Natural killer cell treated with Interleukin-12 subunit alpha and Interleukin-12 subunit beta and Interleukin-15 and Interleukin-18, amount 100 ng/mL, for 72 hours (primary cell): ENCODE measurements at places on chromosomes 2 and 18. TPM values are rescaled to one million over a fixed set of nuclear protein-coding genes. Genes with fewer than 3 reads are reported as not detected.

AKAIN1 gene
- not detected for total RNA-seq

GALR1 gene
- total RNA-seq: not detected

NABP1 gene
- total RNA-seq: 125 TPM

SERPINB12 gene
- total RNA-seq: not detected

GRCh38 chr2:36059691-36060090 lies 295.9 kb upstream of the CRIM1 start:
- no peak for DNase-seq

DNA sequence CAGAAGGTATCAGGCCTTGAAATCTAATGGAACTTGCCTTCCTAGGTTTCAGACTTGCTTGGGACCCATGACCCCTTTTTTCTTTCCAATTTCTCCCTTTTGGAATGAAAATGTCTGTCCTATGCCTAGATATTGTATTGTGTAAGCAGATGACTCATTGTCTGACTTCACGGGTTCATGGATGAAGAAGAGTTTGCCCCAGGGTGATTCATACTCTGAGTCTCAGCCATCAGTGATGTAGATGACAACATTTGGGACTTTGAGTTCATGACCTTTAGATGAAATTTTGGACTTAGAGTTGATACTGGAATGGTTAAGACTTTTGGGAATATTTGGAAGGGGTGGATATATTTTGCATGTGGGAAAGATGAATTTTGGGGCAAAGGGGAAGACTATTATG lies 11.2 kb upstream of the SCYGR5 start:
- DNase-seq: no peak

DNA sequence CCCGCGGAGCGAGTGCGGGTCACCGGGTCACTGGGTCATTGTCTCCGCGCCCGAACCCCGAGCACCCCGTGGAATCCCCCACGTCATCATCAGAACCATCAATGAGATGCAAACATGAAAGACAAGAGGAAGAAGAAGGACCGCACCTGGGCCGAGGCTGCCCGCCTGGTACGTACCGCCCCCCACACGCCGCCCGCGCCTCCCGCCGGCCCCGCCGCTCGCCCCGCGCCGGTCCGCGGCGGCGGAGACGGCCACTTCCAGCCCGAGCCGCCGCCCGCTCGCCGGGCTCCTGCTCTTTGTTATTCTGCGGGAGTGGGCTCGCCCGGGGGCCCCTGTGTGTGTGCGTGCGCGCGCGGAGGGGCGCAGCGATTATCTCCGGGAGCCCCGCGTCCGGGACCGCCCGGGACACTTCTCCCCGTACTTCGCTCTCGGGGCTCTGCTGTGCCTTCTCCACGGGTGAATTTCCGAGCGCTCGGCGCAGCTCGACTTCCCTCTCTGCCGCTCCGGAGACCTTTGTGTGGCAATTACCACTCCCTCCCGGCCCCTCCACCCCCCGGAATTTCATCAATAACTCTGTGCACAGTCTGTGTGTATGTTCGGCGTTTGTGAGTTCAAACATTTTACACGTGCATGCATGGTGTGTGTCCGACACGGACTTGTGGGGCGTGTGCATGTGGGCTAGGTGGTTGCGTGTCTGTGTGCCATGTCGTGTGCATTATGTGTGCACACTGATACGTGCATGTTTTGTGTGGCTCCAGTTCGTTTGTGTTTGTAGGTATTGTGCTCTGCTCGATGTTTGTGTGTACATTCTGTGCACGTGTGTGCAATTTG lies 714 bp downstream of the ASXL3 start:
- DNase-seq: no peak

DNA sequence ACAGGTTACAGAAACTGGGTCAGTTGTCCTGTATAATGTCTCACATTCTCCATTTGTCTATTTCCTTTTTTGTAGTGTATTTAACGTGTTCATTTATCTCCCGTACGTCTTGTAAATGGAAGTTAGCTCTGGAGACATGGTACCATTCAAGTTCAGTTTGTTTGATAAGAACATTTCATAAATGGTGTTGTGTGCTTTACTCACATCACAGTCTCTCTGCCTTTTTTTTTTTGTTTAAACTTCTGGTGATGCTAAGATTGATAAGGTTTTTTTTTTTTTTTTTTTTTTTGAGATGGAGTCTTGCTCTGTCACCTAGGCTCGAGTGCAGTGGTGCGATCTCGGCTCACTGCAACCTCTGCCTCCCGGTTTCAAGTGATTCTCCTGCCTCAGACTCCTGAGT lies 41.7 kb downstream of the UBR3 start:
- no peak for DNase-seq

DNA sequence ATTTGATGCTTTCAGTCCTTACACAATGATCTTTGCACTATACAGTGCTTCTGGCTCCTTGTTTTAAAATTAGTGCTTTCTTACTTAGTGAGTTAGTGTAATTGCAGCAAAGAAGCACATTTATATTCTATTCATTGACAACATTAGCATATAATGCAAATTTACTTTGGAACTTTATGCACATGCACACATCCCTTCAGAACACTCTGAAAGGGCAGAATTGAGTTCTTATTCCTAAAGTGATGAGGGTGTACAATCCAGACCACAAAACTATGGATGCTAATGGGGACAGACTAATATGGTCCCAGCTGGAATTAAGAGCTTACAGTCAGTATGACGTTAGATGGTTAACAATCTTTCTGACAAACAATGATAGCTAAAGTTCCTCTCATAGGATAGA lies 127.1 kb downstream of the RBMS1 start:
- DNase-seq: no peak

GRCh38 chr2:178615969-178616368 lies 135.7 kb downstream of the PLEKHA3 start:
- DNase-seq: no peak

DNA sequence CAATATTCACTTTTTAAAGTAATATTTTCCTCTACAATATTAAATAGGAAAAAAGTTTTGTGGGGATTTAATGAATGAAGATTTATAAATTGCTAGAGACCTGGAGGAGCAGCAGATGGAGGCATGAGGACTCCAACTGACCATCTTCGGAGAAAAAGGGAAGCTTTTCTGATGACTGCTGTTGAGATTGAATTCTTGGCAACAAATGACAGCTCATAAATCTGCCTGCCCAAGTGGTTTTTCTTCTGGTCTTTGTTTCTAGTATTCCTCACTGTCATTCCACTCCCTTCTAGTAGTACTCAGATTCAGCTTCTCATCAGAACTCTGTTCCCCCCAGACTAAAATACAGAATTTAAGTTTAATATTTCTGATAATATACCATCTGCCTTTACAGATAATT lies 157.0 kb downstream of the EML6 start:
- no peak for DNase-seq

DNA sequence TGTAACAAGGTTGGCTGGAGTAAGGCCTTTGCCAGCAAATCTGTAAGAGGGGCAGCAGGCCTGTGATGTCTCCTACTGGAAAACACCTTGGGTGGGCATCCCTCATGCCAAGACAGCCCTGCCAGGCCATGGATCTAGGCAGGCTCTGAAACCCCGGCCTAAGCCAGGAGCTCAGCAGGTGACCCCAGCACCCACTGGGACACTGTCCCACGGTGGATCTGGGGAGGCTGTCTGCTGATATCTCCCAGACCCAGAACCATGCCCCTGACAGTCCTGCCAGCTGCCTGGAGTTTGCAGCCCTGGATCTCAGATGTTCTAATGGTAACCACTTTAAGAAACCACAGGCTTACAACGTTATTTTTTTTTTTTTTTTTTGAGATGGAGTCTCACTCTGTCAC lies 117.7 kb downstream of the ZNF516 start:
- DNase-seq: no peak

GRCh38 chr2:81545626-81546025 lies 1241.1 kb upstream of the LRRTM1 start:
- DNase-seq: no peak

- no peak for DNase-seq
These were observed 65.7 kb downstream of the KLHL14 start for GRCh38 chr18:32707147-32707546.

GRCh38 chr2:120396861-120397811 lies 51.2 kb downstream of the INHBB start:
- DNase-seq: no peak

DNA sequence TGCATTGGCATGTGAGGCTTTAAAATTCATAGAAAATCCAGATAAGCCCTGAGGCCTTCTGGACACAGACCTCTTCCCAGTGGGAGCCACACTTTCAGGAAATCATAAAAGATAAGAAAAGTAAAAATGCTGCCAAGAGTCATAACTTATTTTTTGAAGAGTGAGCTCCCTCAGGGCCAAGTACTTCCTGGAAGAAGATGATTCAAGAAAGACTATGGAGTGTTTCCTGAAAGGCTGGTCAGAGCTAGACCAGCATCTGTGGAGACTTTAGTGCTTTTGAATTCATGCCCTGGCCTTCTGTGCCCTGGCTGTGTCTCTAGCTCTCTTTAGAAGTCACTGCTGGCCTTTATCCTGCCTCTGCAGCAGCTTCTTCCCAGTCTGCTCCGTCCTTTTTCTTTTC lies 6.4 kb upstream of the XDH start:
- DNase-seq: no peak

GRCh38 chr2:142220901-142221300 lies 90.1 kb upstream of the LRP1B start:
- DNase-seq: no peak

- no peak for DNase-seq
These were observed 105.8 kb downstream of the PLB1 start for GRCh38 chr2:28601616-28602015.

DNA sequence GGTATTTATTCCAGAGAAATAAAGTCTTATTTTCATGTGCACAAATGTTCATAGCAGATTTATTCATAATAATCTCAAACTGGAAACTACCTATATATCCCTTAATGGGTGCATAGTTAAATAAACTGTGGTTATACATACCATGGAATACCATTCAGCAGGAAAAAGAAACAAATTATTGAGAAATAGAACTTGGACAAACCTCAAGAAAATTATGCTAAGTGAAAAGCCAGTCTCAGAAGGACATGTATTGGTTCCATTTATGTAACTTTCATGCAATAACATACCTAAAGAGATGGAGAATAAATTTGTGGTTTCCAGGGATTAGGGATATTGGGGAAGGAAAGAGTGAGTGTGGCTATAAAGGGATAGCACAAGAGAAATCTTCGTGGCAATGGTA lies 452.6 kb downstream of the SETBP1 start:
- no peak for DNase-seq

GRCh38 chr2:33371304-33372090 lies 105.0 kb upstream of the RASGRP3 start:
- DNase-seq: no peak

GRCh38 chr18:54229421-54230059 lies 5.1 kb upstream of the MBD2 start:
- no peak for DNase-seq

DNA sequence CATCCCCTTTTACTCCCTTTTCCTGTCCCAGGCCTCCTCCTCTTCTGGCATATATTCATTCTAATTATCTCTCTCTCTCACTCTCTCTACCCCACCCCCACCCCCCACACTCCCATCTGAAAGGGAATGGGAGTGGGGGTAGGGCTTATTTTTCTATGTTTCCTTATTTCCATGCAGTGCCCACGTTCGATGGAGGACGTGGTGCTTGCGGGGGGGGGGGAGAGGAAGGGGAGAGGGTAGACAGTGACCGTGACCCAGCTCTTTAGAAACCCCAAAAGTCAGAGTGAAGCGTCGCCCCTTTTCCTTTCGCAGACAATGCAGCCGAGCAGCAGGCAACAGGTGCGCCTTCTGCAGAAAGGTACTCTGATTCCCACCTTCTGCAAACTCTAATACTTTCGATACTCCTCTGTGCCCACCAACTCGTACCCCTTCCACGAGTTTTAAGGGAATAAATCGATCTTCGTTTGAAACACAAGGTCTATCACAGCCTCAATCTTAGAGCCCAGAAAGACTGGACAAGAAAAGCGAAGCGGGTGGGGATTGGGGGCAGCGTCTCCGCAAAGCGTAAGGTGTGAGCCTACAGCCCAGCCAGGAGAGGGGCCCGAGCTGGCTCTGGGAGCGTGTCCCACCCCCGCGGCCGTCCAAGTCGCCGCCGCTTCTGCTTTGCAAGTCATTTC lies 891 bp upstream of the NR4A2 start:
- no peak for DNase-seq

GRCh38 chr2:115294999-115295398 lies 852.6 kb downstream of the DPP10 start:
- no peak for DNase-seq
